Stimulated activated CD4-positive, alpha-beta T cell treated with anti-CD3 and anti-CD28 coated beads, Interleukin-12 subunit alpha, Interleukin-12 subunit beta, amount 100 ng/mL, for 24 hours (primary cell): ENCODE measurements at places on chromosomes 1 and 21.

DNA sequence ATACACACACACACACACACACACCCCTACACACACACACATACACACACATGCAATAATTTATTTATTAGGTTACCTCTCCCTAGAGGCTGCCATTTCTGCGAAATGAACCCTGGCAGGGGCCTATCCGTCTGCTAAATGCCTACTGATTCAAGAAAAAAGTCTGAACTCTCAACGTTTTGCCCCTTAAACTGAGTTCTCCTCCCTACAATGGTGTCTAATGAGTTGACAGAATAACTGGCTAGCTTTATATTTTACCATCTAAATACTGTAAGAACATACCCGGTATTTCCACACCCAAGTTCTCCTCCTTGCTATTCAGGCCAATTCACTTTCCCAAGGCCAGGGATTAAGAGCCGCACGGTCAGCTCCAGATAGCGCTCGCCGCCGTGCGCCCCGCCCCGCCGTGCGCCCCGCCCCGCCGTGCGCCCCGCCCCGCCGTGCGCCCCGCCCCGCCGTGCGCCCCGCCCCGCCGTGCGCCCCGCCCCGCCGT lies 339 bp upstream of the RNPC3 start:
- no peak for DNase-seq

DNA sequence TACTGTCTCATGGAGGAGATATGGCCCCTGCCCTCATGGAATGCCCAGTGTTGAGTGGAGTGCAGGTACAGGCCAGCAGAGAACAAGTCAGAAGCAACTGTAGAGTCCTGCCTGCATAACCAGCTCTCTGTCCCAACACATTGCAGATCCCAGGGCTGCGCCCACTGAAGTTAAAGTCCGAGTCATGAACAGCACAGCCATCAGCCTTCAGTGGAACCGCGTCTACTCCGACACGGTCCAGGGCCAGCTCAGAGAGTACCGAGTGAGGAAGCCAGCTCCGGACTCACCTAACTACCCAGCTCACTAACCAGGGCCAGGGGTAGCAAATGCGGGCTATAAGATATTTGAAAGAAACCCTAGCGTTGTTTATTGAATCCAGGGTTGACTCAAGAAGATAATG lies 59.1 kb upstream of the CNTN2 start:
- no peak for DNase-seq

DNA sequence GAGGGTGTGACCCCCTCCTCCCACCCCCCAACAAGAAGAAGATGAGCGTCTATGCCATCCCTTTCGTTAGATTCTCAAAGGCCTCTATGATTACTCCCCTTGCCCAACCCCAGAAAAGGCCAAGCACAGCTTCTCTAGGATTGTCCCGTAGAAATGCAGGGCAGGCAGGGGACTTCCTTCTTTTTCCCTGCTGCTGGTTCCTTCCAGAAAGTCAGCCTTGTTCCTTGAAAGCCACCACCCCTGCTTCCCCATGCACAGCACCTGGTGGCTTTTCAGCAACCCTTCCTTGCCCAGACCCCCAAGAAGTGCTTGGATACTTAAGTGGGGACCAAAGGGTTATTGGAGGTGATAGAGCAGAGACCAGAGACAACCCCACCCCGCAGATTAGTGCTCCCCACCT lies 75.1 kb downstream of the ARHGEF10L start:
- no peak for DNase-seq

DNA sequence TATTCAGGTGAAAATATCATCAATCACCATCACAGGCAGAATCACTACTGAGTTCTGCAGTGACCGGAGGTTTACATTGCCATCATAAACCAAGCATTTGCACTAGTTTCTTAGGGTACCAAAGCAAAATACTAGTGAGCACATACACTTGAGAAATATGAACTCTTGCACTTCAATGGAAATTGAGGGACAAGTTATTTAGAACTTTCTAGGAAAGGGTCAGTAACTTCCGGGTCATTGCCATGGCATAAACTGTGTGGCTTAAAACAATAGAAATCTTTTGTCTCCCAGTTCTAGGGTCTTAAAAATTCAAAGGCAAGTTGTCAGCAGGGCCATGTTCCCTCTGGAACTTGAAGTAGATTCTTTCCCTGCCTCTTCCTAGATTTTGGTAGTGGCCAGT lies 197.5 kb downstream of the ZC3H11B start:
- no peak for DNase-seq

GRCh38 chr1:84944767-84945486 lies 51.9 kb upstream of the LPAR3 start:
- no peak for DNase-seq

DNA sequence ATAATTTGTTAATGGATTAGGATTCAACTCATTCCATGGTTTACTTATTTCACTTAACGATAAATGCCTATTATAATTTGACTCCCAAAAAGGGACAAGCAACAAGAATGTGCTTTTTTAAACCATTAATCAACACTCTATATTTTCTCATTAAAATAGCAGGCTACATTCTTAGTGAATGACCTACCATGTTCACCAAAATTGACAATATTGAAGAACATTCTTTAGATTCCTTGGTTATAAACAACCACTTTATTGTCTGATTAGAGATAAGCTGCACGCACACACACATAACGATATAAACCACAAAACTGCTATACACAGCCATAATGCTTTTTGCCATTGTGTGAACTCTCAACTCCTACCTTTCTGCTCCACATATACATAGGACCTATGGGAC lies 75.4 kb upstream of the LRRC7 start:
- no peak for DNase-seq

DNA sequence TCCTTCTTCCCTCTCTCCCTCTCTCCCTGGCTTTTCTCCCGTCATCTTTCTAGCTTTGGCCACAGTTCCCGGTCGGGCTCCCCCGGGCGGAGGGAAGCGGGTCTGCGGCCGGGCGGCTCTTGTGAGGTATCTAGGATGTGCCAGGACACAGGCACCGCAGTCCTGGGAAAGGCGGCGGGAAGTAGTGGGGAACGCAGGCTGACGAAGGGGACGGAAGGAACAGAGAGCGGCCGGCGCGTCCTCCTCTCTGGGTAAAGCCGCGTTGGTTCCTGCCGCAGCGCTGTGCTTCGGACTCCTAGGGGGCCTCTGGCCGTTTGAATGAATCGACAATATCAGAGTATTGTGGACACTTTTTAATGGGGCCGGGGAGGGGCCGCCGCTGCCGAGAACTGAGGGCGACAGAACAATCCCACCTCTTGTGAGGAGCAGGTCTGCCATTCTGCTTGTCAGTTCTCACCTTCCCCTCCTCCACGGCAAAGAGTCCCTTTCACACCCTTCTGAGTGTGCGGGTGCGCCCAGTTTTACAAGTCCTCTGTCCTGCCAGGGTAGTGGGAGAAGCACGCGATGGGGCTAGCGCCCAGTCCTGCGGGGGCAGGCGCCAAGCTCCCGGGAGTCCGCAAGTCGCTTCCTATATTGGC lies 1.2 kb upstream of the LHX9 start:
- no peak for DNase-seq

DNA sequence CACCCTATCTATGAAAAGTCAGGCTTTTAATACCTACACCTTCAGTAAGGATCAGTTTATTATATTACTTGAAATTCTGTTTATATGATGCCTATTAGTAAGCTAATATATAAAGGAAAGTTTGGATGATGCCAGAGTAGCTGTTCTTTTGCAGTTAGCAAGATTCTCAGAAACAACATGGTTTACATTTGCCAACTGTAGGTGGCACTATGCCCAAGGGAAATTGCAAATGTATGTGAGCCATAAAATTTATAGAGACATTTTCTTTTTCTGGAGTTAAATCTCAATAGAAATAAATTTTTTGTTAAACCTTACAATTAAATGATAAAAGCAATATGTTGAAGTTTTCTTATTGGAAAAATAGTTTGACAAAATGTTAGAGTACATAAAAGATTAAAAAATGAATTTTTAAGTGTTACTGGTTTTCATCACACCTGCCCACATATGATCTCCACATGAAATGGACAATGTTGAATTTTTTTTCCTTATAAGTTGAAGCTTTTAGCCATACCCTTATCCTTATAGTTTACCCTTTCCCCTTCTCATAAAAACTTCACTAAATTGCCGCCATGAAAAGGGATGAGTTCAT lies 32.1 kb upstream of the EPHX4 start:
- DNase-seq: peak; percentile 19

DNA sequence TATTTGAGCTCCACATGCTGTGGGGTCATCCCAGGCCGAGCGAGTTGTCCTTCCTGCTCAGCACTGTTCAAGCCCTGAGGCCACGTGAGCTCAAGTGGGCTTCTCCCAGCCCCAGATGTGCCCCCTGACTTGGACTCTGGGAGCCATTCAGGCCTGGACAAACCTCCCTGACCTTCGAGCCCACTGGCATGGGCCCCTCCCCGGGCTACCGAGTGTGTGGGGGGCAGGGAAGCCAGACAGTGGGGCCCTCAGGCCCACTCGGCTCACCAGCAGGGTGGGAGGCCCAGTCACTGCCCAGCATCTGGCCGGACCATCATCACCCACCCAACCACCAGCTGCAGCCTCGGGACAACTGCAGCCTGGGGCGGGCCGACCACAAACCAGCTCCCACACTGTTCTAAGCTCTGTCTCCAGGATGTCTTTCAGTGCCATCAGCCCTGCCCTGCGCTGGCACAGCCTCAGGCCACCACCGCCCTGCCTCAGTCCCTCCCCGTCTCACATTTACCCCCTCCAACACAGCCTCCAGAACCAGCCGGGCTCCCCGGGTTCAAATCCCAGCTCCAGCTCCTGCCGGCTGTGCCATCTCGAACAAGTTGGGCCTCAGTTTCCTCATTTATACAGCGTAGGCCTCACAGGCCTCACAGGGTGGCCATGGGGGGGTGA lies 20.9 kb upstream of the PLEKHG5 start:
- no peak for DNase-seq

DNA sequence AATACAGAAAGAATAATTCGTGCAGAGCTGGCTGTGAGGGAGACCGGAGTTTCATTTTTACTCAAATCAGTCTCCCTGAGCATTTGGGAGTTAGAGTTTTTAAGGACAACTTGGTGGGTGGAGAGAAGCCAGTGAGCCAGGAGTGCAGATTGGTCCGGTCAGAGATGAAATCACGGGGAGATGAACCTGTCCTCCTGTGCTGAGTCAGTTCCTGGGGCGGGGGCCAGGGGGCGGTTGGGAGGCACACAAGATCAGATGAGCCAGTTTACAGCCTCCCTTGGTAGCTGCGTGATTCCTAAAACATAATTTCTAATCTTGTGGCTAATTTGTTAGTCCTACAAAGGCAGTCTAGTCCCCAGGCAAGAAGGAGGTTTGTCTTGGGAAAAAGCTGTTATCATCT lies 1267.9 kb downstream of the AMY1C start:
- no peak for DNase-seq

DNA sequence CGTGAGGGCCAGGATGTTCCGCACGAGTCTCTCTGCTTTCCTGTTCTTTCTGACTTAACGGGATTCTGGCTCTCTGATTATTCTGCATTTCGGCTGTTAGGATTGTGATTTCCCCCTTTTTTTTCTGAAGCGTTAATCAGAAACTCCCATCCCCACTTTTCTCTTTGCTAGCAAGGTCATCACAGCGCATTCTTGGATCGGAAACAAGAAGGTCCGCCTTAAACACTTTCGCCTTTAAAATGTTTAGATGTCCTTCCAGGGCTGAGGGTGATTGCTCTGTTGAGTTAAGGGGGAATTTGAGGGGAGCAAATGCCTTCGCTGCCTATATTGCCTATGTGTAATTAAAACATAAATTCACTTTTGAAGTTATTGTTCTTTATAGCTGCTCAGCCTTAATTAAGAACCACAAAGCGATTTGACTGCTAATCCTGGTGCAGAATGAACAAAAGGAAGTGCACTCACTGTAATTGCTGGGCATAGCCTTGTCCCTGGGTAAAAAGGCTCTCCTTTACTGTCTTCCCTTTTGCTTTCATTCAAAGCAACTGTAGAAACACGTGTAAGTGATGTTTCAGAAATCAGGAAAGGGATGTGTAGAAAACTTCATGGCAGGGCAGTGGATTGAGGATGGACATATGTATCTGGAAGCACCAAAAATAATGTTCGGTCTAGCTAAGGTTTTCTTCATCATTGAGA lies 1.2 kb downstream of the LAMC1 start:
- DNase-seq: no peak
